ENCODE measurements at places on chromosomes 2 and 18.

- no peak for DNase-seq
Measured at GRCh38 chr2:171281110-171281509, 120.4 kb upstream of the TLK1 start.

DNA sequence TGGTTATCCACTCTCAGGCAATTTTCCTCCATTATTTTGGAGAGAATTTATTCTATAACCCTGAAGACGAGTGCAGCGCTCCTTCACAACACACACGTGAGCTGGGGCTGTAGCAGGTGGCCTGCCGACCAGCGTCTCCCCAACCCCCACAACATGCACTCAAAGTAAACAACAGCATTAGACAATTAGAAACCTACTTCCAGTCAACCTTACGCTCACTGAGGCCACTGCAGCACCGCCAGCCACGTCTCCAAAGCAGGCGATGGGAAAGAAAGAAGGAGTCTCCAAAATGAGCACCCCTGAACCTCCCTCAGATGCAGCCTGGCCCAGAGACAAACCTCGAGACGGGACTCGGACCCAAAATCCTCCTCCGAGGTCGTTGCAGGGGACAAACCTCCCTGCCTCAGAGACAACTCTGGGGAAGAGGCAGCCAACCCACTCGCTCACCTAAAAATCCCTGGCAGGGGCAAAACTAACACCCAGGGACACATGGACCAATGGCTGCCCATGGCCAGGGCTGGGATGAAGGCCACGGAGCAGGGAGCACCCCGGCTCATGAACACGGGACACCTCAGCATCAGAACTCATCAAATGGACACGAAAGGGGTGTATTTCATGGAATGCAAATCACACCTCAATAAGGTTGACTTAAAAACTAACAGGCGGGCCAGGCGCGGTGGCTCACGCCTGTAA lies 2.6 kb downstream of the SLC66A2 start:
- DNase-seq = no peak

DNA sequence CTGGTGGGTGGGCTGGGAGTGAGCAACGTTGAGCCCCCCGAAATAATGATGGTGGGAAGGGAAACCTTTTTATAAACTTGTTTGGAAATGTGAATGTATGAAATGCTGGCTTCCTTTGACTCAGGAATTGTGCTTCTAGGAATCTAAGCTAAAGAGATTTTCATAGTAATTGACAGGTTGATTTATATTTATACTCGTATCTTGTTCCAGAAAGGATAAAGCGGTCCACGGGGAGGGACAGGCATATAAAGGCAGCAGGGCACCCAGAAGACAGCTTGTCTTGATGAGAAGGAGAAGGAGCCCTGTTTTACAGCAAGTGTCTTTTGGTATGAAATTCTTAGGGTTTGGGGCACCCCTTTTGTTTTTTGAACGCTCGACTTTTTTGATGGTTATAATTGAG lies 157.8 kb downstream of the AGAP1 start:
- no peak for DNase-seq

GRCh38 chr2:61214171-61214570 lies 52.2 kb downstream of the C2orf74 start:
- DNase-seq = no peak

GRCh38 chr18:37741032-37741623 lies 175.5 kb upstream of the CELF4 start:
- no peak for DNase-seq

DNA sequence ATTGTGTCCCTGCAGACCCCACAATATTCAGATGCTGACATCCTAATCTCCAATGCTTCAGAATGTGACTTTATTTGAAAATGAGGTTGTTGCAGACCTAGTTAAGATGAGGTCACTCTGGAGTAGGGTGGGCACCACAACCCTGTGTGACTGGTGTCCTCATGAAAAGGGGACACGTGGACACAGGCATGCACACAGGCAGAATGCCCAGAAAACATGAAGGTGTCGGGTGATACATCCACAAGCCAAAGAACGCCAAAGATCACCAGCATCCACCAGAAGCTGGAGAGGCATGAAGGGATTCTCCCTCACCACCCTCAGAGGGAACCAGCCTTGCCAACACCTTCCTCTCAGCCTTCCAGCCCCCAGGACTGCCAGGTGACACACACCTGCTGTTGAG lies 69.3 kb downstream of the AFF3 start:
- DNase-seq = no peak

GRCh38 chr2:226077031-226077430 lies 677.5 kb downstream of the NYAP2 start:
- no peak for DNase-seq

DNA sequence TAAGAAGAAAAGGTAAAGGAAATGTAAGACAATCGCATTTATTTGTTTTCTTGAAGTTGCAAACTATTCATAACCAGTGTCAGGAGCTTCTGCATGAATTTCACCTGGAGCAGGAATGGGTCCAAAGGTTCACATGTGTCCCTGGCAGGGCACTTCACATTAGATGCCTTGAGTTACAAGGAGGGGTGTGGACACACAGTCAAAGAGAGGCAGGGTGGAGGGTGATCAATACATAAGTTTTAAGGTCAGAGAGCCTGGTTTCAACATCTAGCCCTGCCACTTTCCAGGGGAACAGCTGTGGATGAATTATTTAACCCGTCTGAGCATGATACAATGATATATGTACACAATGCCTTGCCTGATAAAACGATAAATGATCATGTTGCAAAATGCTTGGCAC lies 321.4 kb downstream of the CYP26B1 start:
- DNase-seq = no peak

DNA sequence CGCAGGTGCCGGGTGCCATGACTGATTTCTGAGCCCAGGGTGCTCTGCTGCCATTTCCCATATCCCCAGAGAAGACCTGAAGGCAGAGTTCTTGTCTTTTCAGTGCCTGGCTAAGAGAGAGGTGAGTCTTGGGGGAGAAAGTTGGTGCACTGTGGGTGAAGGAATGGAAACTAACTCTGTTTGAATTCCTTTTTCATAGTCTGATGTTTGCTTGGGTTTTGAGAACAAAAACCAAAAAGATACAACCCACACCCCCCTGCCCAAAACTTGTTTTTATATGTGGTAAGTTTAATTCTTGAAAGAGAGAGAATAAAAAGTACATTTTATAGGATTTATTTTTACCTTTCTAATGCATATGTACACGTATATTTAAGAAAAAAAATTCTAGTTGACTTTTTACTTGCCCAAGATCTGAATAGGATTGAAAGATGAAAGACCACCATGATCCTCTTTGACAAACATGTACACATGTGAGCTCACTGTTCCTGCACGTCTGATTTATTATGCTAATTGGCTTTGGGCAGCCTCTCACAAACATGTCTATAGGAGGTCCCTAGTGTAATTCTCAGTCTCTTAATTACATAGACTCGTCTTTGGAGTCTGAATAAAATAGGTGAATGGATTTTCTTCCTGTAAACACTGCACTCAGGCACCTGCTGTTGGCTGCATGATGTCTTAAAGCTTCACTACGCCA lies 46.3 kb downstream of the ARL4C start:
- DNase-seq = no peak

DNA sequence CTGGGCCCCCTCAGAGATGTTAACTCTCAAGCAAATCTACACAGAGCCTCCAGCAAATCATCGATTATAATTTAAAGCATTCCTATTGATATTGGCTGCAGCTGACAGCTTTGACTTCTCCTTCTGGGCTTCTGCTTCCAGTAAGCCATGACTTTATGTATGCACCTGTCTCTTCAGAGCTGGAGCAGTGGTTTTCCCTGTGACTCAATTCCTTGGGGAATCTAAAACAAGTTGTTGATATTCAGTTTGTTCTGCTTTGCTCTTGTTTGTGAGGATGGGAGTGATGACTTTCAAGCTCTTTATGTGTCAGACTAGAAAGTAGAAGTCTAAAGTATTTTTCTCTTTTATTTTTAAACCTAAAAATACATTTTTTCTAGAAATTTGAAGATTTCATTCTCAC lies 45.1 kb upstream of the TNP1 start:
- DNase-seq = no peak

DNA sequence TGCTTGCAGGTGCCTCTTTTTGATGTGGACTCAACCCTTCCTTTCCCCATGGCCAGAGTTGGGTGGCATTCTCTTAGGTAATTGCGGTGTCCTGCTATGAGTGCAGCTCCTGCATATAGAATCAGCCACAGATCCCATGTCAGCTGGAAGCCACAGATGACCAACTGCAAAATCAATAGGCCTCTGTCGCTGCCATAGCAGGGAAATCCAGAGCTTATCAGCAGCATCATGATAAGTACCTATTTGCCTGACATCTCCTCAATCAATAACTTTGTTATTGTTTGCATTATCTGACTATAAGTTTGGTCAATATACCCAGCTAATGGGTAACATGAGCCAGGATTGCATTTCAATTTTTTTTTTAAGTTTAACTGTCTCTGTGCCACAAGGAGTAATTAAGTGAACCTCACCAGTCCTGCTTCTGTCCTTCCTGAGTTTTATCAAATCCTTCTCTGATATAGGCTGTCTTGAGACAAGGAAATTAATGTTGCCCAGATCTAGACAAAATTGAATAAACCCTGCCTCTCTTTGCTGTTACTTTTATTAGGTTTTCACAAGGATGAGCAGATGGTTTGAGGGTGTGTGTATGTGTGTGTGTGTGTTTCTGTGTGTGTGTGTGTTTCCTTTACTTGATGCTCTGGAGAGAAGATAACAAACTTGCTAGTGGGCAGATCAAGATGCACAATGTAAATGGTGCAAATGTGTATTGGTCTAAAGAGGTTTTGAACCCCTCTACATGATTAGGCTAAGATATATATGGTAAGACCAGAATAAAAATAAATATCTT lies 59.6 kb upstream of the CREB1 start:
- no peak for DNase-seq
